ENCODE measurements at places on chromosomes 1 and 21.

DNA sequence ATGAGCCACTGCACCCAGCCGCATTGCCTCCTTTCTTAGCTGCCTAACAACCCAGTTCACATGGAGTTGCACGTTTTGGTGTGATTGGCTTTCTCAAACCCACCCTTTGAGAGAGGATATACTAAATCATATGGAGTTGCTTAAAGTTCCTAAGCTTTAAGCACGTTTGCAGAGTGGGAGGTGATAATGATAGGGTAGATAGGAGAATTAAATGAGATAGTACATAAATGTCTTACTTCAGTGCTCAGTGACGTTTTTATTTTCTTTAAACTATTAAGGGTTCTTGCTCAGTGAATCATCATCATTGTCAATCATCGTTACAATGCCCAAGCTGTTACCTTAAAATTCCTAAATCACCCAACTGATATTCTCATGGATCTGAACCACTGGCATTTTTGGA lies 2.9 kb upstream of the SH3D21 start:
- no peak for DNase-seq

- DNase-seq: no peak
Observed at GRCh38 chr21:31546443-31547170, 112.9 kb upstream of the SOD1 start.

GRCh38 chr1:42675467-42675866 lies 6.8 kb upstream of the YBX1 start:
- no peak for DNase-seq

GRCh38 chr1:151147132-151147503 lies 687 bp upstream of the SEMA6C start:
- peak; percentile 67 for DNase-seq

- DNase-seq: no peak
Observed at GRCh38 chr1:234372011-234372757, 1.1 kb upstream of the COA6 start.

- peak; percentile 89 for DNase-seq
Observed at GRCh38 chr1:52697795-52698674, at the start of gene COA7. Gene COA7 (minus strand): TSS chr1:52698347. CDS start chr1:52698326, 21 bp downstream.

GRCh38 chr1:9186082-9186859 lies 48.3 kb upstream of the H6PD start:
- no peak for DNase-seq

DNA sequence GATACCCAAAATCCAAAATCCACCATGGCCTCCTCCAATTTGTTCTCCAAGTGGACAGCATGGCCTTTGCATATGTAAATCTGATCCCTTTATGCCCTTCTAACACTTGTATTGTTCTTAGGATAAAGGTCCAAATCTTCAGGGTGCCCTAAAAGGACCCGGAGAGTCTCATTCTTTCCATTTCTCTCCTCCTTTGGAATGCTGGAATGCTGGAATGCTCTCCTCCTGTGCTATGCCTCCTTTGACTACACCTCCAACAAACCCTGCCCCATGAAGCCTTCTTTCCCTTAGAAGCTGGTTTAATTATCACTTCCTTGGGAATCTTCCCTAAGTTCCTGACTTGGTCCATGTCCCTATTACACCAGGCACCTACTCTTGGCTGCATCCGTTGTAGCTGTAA lies 484.8 kb upstream of the RUNX1 start:
- no peak for DNase-seq

GRCh38 chr1:227961651-227962466 lies 14.1 kb upstream of the WNT9A start:
- DNase-seq: no peak

DNA sequence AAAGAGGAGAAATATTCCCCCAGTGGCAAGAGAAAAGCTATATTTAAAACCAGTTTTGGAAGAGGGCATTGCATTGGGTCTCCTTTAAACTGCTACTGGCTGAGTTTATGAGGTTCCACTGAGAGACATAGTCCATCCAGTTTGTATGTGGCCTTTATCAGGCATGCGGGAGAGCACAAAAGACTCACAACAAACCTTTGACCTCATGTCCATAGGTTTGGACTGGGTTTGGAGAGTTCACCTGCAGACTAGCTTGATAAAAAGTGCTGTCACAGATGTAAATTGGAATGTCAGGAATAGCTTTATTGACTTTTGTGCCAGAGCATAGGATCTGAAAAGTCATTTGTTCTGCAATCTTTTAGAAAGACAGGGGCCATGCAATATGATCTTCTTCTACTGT lies 131.0 kb upstream of the NRIP1 start:
- DNase-seq: no peak

GRCh38 chr1:53572815-53573173 lies 113.6 kb downstream of the DMRTB1 start:
- DNase-seq: peak; percentile 73

- DNase-seq: peak; percentile 18
Observed at GRCh38 chr1:8154621-8155052, 128.5 kb upstream of the ERRFI1 start.

GRCh38 chr1:198811449-198811848 lies 172.6 kb downstream of the PTPRC start:
- DNase-seq: no peak

- DNase-seq: no peak
Observed at GRCh38 chr1:32623775-32624174, 26.6 kb downstream of the ZBTB8OS start.

GRCh38 chr21:32956061-32956656 lies 69.6 kb upstream of the OLIG2 start:
- DNase-seq: no peak

DNA sequence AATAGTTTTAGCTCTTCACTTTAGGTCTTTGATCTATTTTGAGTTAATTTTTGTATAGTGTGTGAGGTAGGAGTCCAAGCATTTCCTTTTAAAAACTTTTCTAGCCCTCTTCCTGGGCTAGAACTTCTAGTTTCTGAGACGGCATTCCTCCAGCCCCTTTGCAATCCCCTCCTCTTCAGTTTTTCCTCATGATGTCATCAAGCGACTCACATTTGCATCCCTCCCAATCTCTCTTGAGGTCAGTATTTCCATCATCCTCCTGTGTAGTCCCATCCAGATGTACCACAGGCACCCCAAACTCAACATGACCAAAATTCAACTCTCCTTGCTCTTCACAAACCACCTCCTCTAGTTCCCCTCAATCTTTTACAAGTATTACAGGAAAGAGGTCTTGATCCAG lies 10.7 kb downstream of the HMGN2 start:
- no peak for DNase-seq

Measured in NCI-H345 (cell line).